ENCODE measurements at places on chromosomes 1 and 21.

DNA sequence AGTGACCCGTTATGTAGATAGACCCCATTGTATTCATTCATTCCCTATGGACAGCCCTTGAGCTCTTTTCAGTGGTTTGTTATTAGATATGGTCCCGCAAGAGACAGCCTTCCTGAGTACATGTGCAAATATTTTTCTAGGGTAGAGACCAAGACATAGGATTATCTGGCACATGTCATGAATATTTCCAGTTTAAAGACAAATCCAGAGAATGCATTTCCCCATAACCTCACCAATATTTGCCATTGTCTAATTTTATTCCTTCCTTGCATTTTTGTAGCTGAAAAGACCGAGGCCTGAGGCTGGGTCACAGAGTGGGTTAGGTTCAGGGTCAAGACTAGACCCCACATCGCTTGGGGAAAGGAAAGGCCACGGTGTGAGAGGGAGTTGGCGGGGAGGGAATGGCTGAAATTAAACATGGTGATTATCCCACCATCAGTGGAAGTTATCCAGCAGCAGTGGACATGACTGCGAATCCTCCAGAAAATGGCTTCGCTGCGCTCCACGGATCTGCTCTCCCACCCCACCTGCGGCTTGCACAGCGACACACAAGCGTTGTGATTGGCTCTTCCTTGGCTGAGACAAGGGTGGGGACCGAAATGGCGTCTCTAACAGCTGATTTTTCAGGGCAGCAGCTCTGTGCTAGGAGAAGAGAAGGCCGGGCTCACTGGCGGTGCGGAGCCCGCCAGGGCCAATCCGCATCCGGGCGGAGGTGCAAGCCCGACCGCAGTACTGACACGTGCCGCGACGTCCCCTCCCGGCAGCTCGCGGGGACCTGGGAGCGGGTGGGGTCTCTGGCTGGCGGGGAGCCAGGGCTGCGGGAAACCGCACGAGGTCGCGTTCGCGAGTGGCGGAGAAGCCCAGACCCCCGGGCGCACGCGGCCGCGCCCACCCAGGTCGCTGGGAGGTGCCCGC lies 16.1 kb upstream of the STMN1 start:
- no peak for DNase-seq

DNA sequence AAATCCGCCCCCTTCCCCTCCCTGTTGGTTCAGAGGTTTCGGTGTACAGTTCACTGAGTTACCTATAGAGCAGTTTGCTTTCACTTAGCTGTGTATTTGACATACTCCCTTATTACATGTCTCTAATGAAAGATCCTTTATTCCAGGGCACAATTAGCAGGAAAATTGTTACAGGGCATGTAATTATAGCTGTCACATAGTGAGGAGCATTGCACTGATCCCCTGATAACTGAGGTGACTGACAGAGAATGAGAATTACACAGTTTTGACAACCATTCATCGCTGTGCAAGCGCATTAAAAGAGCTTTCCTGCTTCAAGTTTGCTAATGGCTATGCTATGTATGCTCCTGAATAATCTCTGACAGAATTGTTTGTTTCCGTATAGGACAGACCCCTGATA lies 26.9 kb downstream of the DAP3 start:
- no peak for DNase-seq

GRCh38 chr1:221573756-221574155 lies 168.1 kb downstream of the DUSP10 start:
- no peak for DNase-seq

DNA sequence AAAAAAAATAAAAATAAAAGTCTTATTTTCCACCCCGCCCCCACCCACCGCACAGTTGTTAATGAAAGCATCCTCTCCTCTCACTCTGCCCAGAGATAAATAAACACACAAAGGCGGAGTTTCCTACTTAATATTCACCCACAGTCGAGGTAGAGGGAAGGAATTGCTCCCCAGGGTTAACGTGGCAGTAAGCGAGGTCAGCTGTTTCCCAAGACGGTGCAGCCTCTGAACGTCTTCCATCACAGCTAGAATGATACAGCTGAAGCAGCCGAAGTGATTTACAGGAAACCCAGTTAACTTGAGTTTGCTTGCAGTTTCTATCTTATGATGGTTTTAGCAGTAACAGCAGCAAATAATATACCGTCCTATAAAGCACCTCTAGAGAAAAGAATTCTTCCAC lies 283.9 kb downstream of the PBX1 start:
- DNase-seq = no peak

DNA sequence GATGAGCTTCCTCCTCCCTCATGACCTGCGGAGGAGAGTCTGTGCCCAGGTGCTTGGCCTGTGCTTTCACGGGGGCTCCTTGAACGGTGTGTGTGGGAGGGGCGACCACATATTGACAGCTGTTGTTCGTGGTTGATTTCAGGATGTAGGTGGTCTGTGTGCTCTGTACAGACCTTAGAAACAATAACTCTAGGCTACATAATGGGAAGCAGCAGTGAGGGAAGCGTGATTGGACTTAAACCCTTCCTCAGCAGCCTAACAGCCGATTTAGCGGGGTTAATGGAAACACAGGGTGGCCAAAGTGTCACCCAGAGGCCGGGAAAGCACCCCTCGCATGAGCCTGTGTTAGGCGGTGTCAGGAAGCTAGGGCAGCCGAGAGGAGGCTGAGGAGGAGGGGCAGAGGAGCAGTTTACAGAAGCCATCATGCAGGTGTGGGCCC lies 56.0 kb downstream of the TBCE start:
- DNase-seq = no peak

DNA sequence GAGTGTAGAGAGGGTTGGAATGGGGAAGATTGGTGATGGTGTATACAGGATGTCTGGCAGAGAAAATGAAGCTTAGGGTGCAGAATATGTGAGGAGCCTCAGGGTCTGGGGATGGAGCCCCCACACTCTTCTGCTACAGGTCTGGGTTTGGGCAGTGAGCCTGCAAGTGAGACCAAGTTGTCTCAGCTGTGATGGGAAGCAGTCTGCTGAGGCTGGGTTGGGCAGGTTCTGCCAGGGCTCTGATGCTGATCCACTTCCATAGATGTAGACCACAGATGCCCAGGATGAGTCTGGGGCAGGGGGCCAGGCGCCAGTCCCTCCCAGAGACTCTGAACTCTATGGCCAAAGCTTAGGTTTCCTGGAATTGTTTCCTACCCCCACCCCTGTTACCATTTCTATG lies 516.9 kb downstream of the PTPRU start:
- no peak for DNase-seq

DNA sequence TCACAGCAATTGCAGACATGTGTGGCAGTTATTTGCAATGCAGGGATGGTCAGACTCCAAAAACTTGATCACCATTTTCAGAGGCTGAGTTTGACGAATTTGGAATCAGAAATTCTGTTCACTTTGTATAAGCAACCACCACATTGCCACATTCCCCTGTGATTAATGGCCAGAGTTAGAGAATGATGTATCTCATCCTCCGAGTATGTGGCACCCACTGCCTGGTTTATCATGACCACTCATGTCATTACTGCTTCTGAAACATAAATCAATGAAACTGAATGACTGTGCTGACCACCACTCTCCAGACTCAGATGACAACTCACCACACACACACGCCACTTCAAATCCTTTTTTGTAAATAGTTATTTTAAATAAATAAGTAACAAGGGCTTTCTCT lies 66.6 kb upstream of the CACHD1 start:
- no peak for DNase-seq

DNA sequence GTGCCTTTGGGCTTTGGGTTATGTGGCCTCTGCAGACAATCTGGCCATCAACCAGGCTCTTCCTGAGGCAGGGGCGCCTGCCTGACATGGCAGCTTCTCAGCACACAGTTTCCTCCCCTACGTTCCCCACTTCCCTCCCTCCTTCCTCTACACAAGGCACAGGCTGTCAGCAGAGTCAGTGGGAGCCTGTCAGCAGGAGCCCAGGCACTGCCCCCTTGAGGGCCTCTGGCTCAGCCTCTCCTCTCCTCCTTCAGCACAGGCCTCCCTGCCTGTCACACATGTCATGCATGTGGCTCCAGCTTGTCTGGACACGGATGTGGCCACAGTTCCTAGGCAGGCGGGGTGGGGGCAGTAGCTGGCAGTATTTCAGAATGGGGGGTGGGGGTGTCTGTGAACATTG lies 52.2 kb upstream of the ARTN start:
- no peak for DNase-seq

DNA sequence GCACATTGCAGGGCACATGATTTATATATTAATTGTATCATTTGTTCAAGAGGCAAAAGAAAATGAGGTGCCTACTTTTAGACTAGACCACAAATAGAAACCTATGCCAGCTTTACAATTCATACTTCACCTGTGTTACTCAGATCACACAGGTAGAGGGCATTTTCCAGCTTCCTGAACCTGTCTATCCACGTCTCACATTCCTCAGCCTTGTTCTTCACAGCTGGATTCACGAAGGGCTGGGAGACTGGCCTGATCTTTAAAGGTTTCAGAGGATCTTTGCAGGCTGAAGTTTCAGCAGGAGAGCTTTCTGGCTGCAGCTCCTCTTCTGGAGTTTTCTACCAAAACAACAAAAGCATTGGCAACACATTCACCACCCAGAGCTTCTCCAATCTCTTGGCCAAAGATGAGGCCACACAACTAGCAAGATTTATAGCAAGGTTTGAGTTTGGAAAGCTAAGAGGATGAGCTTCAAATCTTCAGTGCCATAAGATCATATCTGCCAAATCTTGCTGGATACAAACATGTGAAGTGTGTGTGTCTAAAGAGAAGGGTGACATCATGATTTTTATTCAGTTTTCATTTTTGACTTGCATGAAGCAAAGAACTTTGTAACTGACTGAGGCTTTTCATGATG lies 71.0 kb upstream of the CYP2J2 start:
- no peak for DNase-seq

- no peak for DNase-seq
These were observed 163.3 kb downstream of the ETS2 start for GRCh38 chr21:38968887-38969543.

DNA sequence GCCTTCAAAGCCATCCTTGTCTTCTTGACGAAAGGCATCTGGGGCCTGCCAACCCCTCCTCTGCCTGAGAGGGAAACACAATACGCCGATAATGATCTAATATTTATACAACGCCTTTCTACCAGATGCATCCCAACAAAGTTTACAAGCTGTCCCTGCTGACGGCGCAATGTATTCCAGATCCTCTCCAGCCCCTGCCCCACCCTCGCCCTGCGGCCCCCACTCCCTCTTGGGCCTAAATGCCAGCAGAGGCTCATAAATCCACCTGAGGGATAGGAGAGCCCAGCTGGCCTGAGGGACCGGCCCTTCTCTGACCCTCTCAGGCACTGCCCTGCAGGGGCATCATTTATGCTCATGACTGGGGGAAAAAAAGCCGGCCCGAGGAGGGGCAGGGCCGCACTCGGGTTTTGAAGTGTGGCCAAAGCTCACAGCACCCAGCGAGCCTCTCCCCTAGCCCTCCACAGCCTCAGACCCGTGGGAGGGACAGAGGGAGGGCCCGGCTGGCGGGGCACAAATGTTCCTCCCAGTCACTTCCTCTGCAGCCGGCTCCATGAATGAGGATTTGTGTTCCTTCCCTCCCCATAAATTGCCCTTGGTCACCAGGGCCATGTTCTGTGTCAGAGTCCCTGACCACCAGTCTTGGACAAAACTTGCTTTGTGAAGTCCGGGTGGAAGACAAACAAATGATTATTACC lies 140.3 kb downstream of the FOXD2 start:
- DNase-seq = no peak

- no peak for DNase-seq
These were observed 9.6 kb downstream of the SH3BGR start for GRCh38 chr21:39461419-39461818.

GRCh38 chr1:78678324-78678723 lies 28.7 kb downstream of the IFI44 start:
- no peak for DNase-seq

DNA sequence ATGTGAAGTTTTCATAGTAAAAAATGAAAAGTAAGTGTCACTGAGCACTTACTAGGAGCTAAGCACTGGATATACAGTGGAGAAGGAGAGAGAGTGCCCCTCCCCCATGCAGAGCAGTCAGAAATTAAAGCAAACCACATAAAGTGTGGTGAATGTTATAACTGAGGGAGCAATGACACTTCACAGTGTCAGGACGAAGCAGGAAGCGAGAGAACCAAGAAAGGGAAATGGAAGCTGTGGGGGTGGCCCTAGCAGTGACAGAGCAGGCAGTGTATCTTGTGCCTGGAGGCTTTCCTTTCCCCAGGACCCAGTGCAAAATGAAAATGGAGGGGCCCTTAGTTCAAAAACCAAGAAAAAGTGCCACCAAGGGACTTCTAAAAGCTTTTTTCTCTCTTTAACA lies 21.5 kb upstream of the RCAN3 start:
- no peak for DNase-seq

DNA sequence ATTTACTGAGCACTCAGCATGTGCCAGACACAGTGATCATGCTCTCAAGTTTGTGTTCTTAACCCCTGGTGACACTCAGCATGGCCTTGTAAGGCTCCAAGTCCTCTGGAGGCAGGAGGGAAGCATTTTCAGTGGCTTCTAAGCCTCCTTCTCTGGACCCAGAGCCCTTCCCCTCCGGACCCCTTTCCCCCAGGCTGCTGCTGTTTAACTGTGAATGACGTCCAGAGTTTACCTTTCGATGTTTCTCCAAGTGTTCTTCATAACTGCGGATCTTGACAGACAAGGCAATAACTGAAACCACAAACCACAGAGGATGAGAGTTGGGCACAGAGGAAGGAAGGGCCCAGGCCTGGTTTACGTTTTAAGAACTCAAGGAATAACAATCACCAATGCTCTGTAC lies 6.5 kb downstream of the MRPS15 start:
- DNase-seq = no peak

GRCh38 chr1:32626176-32626575 lies 24.2 kb downstream of the ZBTB8OS start:
- no peak for DNase-seq

GRCh38 chr1:94552071-94552586 lies 10.6 kb upstream of the F3 start:
- DNase-seq = no peak

DNA sequence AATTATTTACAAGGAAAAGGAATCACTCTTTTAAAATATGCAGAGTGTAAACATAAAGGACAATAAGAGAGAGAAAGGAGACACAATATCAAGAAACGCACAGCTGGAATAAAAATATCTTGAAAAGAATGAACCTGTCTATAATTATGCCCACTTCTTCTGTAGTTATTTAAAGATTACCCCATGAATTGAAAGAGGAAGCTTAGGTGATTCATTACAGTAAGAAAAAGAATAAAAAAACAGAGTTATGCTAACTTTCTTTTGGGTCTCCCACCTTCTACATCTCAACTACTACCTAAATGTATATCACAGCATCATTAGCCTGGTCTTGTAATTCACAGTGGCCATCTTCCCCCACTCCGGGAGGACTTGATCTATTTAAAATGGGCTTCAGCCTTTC lies 182.1 kb downstream of the MRPL39 start:
- no peak for DNase-seq

- DNase-seq = no peak
These were observed 7.1 kb upstream of the ZNF697 start for GRCh38 chr1:119655154-119655553.

- DNase-seq = peak; percentile 93
These were observed 9.1 kb upstream of the IFI16 start for GRCh38 chr1:159000625-159001024.

GRCh38 chr1:27873671-27874384 lies 1.5 kb downstream of the THEMIS2 start:
- no peak for DNase-seq
